ENCODE measurements at places on chromosomes 2 and 18.

DNA sequence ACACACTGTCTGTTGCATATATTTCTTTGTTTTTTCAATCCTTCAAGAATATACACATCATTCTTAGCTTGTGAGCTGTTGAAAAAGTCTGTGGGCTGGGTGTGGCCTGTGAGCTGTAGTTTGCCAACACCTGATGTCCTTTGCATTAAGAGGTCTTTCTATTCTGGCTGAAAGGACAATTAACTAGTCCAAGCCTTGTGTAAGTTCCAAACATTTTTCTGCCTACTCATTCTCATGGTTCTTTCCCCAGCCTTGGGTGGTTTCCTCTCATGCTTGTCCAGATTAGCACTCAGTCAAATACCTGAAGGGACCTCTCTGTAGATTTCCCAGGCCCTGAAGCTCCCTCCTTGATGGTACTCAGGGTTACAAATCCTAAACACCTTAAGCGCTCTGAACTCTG is 57.8 kb upstream of the NABP1 start:
- no peak for DNase-seq

DNA sequence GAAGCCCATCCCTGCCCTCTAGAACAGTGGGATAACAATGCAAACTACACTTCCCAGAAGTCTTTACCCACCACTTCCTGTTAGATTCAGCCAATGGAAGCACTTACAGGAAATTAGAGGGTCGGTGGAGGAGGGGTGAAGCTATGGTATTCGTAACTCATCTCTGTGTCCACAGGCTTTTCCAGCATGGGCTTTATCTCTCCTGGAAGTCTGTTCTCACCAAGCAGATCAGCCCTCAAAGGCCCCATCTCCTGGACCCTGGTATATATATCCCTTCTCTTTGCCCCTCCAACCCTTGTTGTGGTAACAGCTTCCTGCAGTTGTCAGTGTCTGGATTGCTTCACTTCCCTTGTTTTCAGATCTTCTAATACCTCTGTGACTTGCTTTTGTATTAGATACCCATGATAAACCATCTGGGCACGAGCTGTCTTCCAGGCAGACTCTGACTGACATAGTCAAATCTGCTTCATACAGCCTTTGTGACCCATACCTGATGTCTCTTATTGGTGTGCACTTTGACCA is 475.0 kb upstream of the POU3F3 start:
- no peak for DNase-seq

DNA sequence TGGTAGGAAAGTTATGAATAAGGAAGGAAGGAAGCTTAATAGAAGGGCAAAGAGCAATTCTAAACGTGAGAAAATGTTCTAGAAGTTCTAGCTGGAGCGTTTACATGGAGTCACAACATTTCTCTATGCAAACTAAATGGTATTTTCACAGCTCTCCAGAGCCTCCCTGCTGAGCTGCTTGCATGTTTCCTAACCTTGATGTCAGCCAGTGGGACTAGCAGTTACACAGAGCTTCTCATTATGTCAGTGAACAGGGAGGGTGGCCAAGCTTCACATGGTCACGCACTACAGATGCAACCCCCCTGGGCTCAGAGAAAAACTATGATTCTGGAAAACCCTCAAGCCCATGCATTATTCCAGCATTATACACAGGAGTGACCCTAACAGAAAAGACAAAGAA is 153.4 kb upstream of the CCDC150 start:
- DNase-seq = no peak

- DNase-seq = no peak
Observed at GRCh38 chr2:71285706-71286105, 45.9 kb upstream of the ZNF638 start.

- DNase-seq = no peak
Observed at GRCh38 chr2:211437396-211437795, 881.0 kb downstream of the CPS1 start.

GRCh38 chr2:105718846-105719481 is 25.7 kb upstream of the NCK2 start:
- DNase-seq = no peak

DNA sequence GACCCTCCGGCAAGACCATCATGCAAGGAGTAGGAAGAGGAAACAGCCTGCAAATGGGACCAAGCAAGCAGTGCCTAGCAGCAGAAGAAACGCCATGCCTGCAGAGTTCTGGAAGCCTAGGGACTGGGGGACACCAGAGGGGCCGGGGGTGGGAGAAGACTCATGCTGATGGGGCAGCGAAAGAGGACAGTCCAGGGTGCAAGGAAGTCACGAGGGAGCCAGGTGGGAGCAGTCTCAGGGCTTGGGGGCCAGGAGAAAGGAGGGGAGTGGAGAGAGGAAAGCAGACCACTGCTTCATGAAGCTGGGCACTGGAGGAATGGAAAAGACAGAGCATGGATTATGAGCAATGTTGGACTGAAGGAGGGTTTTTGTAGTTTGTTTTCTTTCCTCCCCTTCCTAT is 119.4 kb upstream of the CAPN13 start:
- DNase-seq = no peak

DNA sequence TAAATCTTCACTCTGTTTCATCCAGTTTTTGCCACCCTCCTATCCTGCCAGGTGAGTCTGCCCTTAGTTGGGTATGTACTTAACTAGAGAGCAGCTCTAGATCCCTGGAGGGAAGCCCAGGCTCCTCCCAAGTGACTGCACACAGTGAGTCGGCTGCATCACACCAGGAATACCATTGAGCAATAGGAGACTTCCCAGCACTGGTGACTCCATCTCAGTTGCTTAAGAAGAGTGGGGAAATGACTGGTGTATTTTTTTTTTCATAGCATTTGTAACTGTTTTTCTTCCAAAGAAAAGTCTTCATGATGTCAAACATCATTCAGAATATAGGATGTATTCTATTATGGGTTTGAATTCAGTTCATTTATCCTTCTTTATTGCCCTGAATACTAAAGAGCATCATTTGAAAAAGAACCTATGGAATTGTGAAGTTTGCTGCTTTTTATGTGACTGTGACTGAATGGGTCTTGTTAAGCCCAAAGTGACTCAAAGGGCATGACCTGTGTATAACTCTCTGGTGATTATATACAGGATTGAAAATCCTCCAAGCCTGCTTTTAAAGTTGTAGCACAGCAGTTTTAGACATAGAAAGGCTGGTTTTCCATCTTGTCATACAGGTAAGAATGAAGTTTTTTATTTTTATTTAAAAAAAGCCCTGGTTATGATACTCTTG is 84.3 kb downstream of the MAP3K20 start:
- peak; percentile 33 for DNase-seq

DNA sequence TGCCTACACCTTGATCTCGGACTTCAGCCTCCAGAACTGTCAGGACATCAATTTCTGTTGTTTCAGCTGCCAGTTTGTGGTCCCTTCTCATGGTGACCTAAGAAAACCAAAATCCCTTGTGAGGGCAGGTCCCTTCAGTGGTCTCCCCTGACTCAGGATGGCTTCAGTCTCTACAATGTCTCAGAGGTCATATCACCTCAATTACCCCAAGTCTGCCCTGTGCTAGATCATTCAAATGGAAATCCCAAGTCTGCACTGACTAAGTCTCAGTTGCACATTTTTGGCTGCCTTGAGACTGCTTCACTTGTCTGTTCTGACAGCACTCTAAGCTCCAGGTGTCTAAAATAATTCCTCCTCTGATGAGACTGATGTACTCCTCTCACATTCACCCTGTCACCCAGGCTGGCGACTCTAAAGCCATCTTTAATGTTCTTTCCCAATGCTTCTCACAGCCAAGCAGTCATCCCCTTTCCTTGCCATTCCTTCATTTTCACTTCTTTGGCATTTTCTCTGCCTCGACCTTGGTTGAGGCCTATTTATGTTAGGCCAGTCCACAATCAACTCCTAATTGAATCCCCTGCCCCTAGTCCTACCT is 470.8 kb downstream of the DLGAP1 start:
- DNase-seq = no peak

GRCh38 chr2:240192661-240193060 is 52.2 kb upstream of the OTOS start:
- no peak for DNase-seq

GRCh38 chr2:144356402-144356801 is 163.5 kb downstream of the ZEB2 start:
- DNase-seq = no peak

DNA sequence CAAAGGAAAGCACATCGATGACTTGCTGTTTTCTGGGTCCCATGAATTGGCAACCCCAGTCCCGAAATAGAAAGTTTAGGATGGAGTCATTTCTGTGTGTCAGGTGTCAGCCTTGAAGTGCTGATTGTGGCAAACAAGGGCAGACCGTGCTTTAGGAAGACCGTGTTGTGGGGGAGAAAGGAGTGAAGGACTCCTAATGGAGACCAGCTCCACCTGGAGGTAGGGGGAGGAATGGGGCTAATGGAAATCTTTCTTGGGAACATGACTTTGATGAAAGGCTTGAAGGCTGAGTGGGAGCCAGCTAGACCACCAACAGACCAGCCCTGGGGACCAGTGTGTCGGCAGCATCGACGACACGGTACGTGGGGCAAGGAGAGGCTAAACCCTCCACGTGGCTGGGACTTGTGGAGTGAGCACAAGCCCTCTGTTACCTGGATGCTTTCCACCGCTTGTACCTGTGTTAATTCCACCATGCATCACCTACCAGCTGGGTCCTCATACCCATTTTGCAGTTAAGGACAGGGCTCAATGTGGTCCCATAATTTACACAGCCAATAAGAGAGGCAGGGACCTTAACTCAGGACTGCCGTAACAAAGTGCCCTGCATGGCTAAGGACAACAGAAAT is 104.2 kb downstream of the SH3BP4 start:
- DNase-seq = peak; percentile 23

GRCh38 chr2:151765760-151766410 is 31.6 kb upstream of the NEB start:
- DNase-seq = no peak

DNA sequence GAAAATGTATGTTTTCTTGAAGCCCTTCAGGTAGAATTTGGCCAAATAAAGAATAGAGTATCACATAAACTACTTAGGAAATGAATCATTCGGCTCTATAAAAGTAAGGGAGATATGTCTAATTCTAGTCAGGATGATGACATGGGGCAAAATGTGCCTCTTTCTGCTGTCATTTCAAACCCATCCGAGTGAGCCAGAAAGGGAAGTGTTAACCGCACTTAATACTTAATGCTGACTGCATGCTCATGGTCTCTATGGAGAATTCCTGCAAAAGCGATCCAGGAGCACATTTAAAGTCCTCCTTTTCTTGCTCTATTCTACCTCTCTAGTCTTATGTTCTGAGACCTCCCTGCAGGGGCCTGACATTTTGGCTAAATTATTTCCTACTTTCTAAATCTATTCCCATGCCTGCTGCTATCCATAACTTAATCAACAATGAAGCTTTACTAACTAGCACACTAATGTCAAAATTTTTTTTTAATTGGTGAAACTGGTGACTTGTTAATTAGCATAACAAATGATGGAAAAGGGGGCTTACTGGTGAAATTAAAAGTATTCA is 127.4 kb downstream of the CDC42EP3 start:
- DNase-seq = no peak

- DNase-seq = no peak
Observed at GRCh38 chr2:179455172-179455524, 190.5 kb upstream of the SESTD1 start.

- no peak for DNase-seq
Observed at GRCh38 chr2:237494066-237494465, 7.0 kb downstream of the MLPH start.

DNA sequence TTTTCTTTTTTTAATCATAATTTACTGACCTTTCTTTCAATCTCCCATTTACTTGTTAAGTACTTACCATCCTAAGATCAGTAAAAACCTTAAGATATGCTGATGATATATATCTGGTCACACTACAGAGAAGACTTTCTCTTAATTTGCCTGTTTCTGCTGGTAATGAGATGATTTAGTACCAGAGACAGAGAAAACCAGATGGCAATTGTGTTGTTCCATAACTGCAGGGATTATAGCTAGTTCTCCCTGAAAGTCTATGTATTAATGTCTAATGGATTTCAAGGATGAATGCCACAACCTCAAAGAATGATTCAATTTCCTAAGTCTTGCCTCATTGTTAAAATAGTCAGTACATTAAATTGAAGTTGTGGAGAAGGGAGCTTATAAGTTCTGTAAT is 40.3 kb downstream of the SNTG2 start:
- DNase-seq = no peak

GRCh38 chr2:226380679-226381078 is 418.9 kb downstream of the IRS1 start:
- no peak for DNase-seq

GRCh38 chr18:74482697-74483096 is 13.5 kb upstream of the CNDP2 start:
- no peak for DNase-seq

DNA sequence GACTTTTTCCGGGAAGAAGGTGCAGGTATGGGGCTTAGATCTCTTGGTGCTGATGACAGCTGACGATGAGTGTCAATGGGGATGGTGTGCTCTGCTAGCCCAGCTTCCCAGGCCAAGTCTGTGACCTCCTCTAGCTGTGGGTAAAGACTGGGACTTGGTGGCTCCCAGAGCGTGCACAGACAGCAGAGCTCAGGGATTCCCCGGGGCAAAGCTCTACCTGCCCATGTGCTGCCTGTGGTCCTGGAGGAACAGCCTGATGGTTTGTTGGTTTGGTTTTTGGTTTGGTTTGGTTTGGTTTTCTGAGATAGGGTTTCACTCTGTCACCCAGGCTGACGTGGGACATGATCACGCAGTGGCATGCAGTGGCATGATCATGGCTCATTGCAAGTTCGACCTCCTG is 19.2 kb downstream of the ATP6V1B1 start:
- DNase-seq = no peak

- peak; percentile 55 for DNase-seq
Observed at GRCh38 chr18:63949068-63949737, at the start of gene HMSD. Gene HMSD, plus strand, starts transcription at chr18:63949301. Its CDS starts 4,155 bp downstream, at chr18:63953456.

DNA sequence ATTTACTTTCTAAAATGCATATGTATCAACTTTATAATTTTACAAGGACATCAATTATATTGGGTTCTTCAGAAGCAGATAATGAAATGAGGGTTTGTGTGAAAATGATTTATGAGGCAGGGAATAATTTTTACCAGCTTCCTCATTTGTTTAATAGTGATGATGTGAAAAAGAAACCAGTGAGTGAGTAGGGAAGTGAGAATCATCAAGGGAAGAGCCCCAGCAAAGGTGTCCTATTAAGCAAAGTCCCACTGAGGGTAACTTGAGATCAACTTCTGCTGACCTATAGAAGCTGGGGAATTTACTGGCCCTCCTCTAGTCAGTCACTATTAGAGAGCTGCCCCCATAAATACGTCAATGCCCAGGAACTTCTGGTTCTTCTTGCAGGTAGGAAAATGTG is 266.8 kb upstream of the LYPD1 start:
- no peak for DNase-seq

- no peak for DNase-seq
Observed at GRCh38 chr18:21267400-21267799, 25.4 kb downstream of the GREB1L start.

- no peak for DNase-seq
Observed at GRCh38 chr18:48848641-48849143, 102.1 kb downstream of the SMAD7 start.

- DNase-seq = no peak
Observed at GRCh38 chr2:86249579-86250391, 50.5 kb downstream of the MRPL35 start.
